Muscle of arm (tissue), 14 donors: ENCODE measurements at places on chromosomes 12 and 14. TPM values are rescaled to one million over a fixed set of nuclear protein-coding genes. Genes with fewer than 3 reads are reported as not detected.
A peak's percentile ranks its signal among the peaks of the same experiment; 100 is the strongest.

DNA sequence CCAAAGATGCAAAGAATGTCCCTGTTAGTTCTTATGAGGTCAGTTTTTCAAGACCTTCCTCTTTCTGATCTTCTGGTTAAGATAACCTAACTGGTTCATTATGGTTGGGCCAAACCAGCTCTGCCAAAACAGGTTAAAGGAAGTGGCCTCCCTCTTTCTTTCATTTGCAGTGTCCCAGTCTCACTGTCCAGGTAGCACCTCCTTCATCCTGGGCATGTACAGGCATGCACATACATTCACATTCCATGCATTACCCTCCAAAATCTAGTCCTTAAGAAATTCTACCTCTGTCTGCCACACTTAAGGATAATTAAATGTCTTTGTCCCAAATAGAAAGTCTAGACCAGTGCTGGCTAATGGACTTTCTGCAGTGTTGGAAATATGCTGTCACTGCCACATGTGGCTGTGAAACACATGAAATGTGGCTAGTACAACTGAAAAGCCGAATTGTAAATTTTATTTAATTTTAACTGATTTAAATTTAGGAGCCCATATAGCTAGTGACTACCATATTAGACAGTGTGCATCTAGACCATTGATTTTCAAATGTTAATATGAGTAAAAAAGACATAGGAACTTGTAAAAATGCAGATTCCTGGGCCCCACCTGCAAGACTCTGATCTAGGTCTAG lies 169.3 kb downstream of the PCNX1 start:
- no peak for DNase-seq

DNA sequence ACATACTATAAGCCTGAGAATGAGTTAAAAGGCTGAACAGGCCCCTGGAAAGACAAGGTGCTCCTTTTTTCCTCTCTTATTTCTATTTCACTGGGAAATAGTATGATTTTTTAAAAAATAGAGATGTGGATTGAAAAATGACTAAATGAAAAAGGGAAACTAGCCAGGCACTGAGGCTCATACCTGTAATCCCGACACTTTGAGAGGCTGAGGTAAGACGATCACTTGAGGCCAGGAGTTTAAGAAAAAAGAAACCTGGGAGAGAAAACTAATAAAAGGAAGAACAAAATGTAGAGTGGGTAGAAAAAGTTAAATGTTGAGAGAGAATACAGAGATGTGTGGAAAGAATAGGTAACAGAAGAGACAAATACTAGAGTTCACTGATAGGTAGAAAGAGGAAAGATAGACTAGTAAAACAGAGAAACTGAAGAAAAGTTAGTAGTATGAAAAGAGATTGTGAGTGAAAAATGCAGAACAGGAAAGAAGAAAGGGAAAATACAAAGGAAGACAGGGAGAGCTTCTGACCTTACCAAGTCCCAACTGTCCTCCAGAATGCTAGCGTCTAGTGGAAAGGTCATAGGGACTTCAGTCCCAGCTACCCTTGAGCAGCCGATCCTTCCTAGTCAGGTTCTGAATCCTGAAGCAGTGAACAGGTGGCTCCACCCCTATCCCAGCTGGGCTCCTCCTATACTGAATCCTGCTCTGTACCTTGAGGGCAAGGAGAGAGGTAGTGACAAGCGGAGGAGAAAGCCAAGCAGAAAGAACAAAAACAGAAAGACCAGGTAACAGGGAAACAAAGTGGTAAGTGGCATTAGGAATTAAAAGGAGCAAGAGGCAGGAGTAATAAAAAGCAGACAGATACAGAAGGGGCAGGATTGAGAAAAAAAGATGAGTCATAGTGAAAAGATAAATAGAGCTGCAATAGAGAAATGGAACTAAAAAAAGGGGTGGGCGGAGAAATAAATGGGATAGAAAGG lies 7.3 kb downstream of the TMEM116 start:
- DNase-seq, result no peak

DNA sequence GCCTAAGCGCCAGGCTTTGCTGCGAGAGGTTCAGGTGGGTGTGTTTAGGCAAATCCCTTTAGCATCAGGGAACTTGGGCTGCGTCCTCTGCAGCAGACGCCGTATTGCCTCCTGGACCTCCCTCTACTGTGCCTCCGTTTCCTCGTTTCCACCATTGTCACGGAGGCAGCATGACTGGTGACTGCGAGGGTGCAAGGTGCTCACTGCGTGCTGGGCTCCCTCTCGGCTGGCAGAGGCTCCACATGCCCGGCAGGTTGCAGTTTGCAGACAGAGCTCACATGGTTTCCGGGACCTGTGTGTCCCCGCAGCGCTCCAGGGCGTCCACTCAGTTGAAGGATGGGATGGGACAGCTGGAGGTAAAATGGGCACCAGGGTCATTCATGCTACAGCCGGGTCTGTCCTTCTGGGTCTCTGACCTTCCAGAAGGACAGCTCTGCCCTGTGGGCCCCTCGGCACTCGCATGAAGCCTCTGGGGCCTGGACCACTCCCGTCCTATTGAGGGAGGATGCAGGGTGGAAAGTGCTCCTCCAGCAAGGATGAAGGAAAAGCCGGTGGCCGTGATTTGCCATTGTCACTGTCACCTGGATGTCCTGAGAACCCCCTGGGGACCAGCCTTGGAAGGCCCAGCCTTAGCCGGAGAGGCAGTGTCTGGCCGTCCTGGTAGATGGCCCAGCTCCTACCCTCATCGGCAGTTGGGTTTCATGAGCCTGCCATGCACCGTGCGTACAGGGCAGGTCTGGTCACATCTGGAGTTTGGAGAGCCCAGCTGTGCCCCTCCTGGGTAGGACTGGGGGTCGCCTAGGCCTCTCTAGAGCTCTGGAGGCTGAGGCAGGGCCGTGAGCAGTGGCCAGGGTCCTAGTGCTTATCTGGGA lies 146.5 kb downstream of the KIF26A start:
- DNase-seq, result no peak

DNA sequence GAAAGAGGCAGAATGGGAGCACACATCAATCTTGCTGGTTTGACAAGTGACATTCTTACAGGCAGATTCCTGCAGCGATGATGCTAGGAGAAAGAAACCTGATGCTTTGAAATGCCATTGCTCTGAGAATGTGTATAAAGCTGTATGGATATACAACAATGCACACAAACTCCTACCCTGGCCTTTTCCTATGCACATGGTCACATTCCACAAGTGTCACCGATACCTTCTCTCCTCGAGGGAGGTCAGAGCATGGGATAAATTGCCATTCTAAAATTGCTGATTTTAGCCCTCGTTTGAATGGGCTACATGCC lies 11.9 kb downstream of the FGF6 start:
- DNase-seq, result no peak

MYF6 gene
- 122 TPM for polyA plus RNA-seq

DNA sequence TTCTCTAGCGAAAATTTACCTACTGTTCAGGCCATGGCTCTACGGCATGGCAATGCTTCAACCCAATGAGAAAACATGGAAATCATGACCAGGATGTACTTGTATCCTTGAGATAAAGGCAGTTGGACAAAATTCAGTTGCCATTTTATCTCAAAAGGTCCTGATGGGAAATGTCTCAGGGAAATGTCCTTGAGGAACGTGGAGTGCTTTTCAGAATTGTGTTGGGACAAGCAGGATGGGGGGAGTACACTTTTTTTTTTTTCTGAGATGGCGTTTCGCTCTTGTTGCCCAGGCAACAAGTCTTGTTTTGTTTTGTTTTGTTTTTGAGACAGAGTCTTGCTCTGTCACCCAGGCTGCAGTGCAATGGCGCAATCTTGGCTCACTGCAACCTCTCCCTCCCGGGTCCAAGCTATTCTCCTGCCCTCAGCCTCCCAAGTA lies 86.8 kb upstream of the EIF5 start:
- no peak for DNase-seq

CACNB3 gene
- polyA plus RNA-seq, result 16.8 TPM

TAS2R13 gene
- polyA plus RNA-seq, result not detected

CATSPERB gene
- not detected for polyA plus RNA-seq

- DNase-seq, result no peak
Measured at GRCh38 chr12:64723630-64724029, 35.6 kb downstream of the GNS start.

- DNase-seq, result no peak
Measured at GRCh38 chr12:789852-790563, 37.6 kb downstream of the WNK1 start.

DNA sequence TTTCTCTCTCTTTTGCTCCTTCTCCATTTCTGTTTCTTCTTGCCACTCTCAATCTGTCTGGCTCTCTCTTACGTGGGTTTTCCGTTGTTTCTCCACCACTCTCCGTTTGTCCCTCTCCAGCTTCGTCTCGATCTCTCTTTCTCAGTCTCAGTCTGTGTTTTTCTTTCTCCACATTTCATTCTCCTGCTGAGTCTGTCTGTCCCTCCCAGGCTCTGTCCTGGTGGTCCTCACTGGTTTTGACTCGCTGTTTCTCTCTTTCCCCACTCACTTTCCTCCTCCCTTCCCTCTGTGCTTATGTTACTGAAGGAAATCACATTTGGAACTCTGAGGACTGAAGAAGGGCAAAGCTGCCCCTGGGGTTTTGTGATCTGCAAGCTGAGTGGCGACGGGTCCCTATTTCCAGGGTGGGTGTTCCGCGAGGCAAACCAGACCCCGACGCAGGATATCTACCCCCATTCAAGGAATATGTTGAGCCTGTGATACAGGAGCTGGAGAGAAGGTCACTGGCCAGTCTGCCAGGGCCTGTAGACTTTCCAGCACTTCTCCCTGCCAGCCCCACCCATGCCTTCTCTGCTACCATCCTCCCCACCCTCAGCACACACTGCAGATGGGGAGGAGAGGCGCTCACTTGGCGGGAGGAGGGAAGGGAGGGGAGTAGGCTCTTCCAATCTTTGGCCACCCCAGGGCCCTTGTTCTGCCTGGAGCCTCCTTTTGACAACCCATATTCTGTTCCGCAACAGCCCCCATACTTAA lies 102.7 kb upstream of the MAP1LC3B2 start:
- peak; percentile 62 for DNase-seq

SLC25A21 gene
- polyA plus RNA-seq, result 1.6 TPM

WNT1 gene
- not detected for polyA plus RNA-seq

GRCh38 chr14:99177886-99178835 lies 93.8 kb downstream of the BCL11B start:
- DNase-seq, result no peak

GRCh38 chr12:129276361-129277060 lies 423.2 kb downstream of the GLT1D1 start:
- DNase-seq, result no peak

GRCh38 chr12:42492267-42492666 lies 97.3 kb downstream of the PRICKLE1 start:
- DNase-seq, result no peak

CLEC9A gene
- 0.40 TPM for polyA plus RNA-seq

- DNase-seq, result peak; percentile 55
Measured at GRCh38 chr14:41285186-41285748, 321.4 kb upstream of the LRFN5 start.

SLC39A5 gene
- 0.82 TPM for polyA plus RNA-seq

GRCh38 chr12:72242946-72243345 lies 29.2 kb upstream of the TRHDE start:
- DNase-seq, result no peak

DNA sequence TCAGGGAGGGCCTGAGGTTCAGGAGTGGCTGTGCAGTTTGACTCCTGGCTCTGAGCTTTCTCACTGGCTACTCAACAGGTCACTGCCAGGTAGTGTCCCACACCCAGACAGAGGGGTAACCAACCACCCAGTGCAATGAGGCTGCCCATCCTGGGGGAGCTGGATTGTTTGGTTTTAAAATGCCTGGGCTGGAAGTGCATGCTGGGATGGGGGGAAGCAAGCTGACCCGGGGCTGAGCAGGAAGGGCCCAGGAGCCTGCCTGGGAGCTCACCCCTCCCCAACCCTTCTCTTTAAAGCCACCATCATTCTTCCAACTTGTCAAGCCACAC lies 12.6 kb upstream of the ABHD12B start:
- no peak for DNase-seq

DNA sequence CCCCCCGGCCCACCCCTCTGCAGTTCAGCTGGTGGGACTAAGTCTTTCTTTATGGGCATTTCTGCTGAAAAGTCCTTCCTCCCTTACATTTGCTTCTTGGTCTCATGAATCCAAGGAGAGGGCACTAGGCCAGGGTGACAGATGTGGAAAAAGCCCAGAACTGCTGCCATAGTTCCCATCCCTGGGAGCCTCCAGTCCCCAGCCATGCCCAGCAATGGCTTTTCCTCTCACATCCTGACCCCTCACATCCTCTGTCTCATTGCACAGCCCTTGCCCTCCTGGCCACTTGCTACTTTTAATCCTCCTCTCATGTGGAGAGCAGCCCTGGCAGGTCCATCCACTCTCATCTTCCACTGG lies 122.5 kb downstream of the ZFP36L1 start:
- DNase-seq, result no peak

FOXN4 gene
- polyA plus RNA-seq, result 0.05 TPM

ZFHX2 gene
- 1.7 TPM for polyA plus RNA-seq
